ENCODE measurements at places on chromosomes 12 and 14.

- DNase-seq = no peak
Observed at GRCh38 chr12:106522708-106523107, 60.1 kb upstream of the RFX4 start.

GRCh38 chr14:100078997-100079725 lies 13.9 kb downstream of the EVL start:
- DNase-seq = peak; percentile 76

DNA sequence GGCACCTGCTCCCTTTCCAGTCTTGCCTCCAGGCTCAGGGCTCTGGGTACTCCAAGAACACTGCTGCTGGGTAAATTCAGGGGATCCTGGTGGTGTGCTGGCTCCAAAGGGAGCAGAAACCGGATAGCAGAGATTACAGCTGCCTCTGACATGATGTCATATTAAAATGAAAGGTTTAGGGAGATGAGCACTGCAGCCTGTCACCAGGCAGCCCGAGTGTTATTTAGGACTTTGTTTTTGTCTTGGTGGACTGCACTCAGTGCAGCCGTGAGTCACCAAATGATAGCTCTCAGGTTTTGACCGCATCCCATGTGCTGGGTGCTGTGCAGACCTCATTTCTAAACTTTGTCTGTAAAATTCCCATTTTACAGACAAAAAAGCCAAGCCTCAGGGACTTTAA lies 266.0 kb upstream of the CRY1 start:
- no peak for DNase-seq

DNA sequence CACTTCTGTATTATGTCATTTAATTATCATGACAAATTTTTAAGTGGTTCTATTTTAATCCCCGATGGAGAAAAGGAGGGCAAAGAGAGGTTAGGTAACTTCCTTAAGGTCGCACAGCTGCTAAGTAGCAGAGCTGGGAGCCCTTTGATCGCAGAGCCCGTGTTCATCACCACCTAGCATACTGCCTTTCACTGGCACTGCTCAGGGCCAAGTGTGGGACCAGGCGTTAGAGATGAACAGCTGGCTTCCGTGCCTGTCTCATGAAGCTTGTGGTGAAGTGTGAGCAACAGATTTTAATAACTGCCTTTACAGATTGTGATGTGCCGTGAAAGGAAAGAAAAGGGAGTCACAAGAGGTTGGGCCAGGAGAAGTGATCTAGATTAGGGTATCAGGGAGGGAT lies 273.6 kb downstream of the AKAP6 start:
- no peak for DNase-seq

DNA sequence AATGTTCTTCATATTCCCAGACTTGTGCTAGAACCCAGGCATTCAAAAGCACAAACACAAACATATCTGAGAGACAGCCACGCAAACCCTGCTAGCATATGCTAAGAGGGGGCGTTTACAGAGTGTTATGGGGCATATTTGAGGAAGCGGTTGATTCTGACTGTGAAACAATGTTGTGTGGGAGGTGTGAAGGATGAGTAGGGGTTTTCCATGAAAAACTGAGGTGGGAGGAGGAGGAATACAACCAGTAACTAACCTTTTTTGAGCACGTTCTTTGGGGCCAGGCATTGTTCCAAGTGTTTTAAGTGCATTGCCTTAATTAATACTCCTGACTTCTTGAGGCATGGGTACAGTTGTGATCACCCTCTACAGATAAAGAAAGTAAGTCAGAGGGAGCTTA lies 499.5 kb downstream of the AACS start:
- no peak for DNase-seq

DNA sequence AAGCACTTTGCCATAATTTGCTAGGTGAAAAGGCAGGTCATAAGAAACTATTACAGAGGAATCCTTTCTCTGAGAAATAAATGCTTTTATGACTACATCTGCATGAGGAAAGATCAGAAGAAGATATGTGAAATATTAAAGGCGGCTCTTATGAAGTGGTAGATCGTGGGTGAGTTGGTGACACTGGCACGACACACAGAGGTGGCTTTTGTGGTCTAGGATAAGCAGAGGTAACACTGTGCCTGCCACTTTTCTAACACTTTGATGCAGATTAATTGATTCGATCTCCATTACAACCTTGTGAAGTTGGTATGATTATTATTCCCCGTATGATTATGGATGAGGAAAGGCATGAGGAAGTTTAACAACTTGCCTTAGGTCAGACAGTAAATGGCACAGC lies 60.0 kb upstream of the ELK3 start:
- no peak for DNase-seq

- DNase-seq = no peak
Observed at GRCh38 chr12:121925358-121925695, 6.9 kb downstream of the CFAP251 start.

- DNase-seq = no peak
Observed at GRCh38 chr12:114901316-114901715, 217.3 kb upstream of the TBX3 start.
